Cortex of kidney (tissue), 1 donor: ENCODE measurements at places on chromosomes 3 and 15.

DNA sequence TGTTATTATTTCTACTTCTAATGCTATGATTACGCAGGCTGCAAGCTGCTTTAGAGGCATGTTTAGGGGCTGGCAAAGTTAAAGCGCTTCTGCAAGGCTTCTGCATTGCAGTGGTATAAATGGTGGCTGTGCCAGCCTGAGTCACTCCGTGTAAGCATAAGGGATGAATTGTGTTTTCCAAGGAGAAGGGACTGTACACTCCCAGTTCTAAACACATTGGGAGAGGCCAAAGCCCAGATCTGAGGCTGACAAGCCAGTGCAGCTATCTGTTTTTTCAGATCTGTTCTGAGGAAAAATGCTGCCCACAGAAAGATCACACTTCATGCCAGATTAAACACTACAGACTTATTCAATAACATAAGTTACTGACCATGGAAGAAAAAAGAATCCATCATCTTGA is 83.8 kb downstream of the PRICKLE2 start:
- DNase-seq, result no peak

DNA sequence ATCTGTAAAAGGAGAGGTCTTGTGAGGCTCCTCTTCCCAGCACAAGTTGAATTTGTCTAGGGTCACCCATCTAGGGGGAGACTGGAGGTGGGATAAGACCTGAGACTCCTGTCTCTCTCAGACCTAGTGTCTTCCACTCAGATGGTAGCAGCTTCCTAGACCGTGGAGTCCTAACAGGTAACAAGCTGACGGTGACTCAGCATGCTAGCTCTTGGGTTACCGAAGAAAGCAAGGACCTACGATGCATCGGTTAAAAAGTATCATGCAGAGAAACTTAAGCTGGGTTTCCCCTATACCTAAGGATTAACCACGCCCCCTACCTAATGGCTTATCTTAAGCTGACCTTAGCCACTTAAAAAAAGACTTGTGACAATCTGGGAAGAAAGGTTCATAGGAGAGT is 7.6 kb downstream of the LRRN1 start:
- no peak for DNase-seq

DNA sequence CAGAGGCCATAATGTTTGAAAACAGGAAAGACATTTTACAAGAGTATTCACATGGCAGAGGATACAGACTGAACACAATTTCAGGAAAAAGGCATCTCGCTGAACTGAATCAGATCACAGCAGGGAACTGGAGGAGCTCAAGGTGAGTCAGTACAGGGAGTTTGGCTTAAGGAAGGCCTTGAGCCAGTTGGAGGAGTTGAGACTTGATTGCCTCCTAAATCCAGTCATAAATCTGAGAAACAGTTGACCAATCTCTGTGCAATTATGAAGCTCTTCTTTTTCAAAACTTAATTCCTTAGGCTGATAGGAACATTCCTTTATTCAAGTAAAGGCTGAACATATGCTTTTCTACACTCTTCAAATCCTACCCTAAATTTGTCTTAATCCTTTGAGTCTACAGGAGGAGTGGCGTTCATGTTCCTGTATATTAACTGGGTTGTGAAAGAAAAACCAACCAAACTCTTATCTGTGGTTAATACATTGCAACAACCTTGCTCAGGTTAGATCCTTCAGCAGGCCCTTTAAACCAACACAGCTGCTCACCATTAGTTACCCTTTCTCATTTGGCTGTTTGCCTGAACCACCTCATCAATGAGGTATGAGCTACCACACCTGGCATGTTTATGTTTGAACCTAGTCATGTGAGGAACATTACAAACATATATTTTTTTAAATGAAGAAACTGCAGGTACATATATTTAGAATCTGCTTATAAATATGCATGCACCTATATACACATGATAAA is 404.1 kb upstream of the ATP11B start:
- no peak for DNase-seq

DNA sequence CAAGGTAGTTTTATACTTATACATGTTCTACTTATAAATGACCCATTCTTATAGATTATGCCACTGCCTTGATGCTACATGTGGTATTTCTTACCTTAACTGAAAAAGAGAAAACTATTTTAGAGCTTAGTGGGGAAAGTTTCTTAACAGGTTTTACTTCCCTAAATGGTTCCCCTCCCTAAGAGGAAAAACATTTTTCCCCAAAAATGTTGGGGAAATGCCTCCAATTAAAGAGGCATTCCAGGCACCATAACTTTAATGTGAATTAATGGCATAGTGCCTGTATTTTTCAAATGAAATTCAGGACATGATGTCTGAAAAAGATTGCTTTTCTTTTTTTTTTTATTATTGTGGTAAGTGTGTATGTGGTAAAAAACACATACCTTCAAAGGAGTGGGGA is 22.6 kb downstream of the GOLM2 start:
- no peak for DNase-seq

GRCh38 chr3:189092547-189092946 is 79.2 kb upstream of the TPRG1 start:
- DNase-seq, result no peak

DNA sequence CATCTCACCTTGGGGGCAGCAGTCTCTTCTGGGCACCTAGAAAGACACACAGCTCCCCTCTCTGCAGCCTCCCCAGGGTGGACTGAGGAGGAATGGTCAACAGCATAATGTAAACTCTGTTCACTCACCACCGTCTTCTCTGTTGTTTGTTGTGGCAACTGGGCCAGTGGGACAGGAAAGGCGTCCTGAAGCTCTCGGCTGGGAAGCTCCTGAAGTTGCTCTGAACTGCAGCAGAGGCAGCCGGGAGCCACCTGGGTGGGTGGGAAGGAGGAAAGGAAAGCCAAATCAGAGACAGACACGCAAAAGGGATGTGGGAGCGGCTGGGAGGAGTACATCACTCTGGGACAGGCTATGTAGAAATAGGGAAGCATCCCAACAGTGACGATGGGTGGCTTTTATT is 52.7 kb downstream of the MYLK start:
- no peak for DNase-seq

GRCh38 chr15:63339006-63339766 is 42.5 kb downstream of the CA12 start:
- DNase-seq, result no peak

- no peak for DNase-seq
Measured at GRCh38 chr3:158330870-158331269, 221.0 kb downstream of the RSRC1 start.

- DNase-seq, result no peak
Measured at GRCh38 chr3:126773167-126773566, 69.1 kb downstream of the CHCHD6 start.

DNA sequence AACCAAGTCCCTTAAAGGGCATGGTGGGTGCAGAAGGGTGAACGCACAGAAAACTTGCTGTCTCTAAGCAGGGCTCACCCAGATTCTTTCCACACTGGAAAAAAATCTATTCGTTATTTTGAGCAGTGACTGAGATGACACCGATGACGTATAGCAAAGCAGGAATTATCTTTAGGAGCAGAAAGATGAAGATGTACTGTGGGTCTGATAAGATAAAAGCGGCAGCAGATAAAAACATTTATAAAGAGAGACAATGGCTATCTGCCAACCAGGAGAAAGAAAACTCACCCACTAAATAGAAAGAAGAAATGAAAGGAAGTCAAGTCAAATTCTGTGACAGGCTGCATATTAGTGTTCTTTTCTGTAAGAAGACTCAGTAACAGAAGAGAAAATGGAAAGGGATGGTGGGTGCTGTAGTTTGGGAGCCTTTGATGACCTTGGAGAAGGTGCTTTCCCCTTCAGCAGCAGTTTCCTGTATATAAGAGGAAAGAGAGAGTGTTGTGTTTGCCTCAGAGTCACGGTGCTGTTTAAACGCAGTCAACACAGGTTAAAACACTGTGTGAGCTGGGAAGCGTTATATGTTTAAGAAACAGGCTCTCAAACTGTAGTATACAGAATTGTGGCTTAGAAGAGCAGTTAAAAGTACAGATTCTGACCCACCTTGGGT is 111.6 kb downstream of the AQP9 start:
- DNase-seq, result no peak

DNA sequence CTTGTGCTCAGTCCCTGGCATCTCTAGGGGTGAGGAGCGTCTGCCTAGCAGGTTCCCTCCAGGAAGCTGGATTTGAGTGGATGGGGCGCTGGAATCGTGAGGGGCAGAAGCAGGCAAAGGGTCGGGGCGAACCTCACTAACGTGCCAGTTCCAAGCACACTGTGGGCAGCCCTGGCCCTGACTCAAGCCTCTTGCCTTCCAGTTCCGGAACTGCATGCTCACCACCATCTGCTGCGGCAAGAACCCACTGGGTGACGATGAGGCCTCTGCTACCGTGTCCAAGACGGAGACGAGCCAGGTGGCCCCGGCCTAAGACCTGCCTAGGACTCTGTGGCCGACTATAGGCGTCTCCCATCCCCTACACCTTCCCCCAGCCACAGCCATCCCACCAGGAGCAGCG is 5.0 kb downstream of the RHO start:
- DNase-seq, result no peak

DNA sequence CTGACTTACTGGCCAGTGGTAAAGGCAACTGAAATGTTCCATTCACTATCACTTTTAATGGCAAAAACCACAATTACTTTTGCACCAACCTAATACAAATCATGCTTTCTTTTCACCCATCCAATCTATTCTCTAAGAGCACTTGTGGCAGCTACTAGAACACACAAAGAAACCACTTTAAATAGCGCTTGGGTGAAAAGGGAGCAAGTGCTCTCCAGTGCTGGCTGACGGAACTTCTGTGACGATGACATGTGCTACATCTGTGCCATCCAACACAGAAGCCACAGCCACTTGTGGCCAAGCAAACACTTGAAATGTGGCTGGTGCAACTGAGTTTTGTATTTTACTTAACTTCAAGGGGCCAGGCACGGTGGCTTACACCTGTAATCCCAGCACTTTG is 18.9 kb downstream of the SH3BP5 start:
- DNase-seq, result no peak

DNA sequence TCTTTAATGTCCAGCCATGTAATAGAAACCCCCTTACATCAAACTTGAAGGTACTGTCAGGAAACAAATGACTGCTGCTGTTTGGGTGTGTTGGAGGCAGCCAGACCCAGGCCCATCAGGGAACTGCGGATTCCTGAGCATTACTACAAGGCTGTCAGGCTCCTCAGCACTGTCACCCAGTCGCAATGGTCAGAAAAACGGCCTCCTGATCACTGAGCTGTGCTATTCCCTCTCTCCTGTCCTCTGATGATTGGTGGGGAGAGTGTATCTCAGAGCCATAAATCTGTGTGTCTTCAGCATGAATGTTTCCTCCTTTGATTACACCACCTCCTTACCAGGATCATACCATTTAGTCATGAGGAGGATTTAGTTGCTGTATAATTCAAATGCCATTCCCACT is 135.2 kb upstream of the GADL1 start:
- no peak for DNase-seq

GRCh38 chr3:107710851-107711250 is 188.1 kb downstream of the BBX start:
- no peak for DNase-seq

DNA sequence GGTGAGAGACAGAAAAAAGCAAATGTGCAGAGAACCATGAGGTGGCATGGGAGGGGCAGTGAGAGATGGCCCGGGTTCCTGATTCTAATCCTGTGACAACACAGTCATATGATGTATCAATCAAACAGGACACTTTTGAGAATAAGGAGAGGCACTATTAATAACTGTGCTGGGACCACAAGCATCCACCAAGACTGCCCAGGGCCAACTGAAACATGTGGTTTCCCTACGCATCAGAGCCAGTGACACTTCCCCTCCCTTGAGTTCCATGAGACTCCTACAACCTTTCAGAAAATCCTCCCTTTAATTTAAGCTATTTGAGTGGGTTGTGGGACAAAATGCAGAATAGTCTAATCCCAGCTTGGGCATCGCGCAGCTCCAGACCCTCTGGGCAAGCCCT is 17.4 kb downstream of the SH3BP5 start:
- no peak for DNase-seq

DNA sequence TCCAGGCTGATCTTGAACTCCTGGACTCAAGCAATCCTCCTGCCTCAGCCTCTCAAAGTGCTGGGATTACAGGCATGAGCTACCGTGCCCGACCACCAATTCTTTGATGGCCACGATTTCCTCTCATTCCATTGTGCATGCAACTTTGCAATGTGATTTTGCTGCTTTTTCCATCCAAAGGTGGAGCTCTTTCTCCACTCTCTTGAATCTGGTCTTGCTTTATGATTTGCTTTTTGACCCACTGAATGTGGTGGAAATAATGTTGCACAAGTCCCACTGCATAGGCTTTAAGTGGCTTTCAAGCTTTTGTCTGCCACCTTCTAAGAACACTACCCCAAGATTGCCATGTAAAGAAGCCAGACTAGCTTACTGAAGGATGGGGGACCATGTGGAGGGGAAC is 10.6 kb downstream of the RPS27L start:
- no peak for DNase-seq

- DNase-seq, result no peak
Measured at GRCh38 chr3:30695302-30696061, 89.1 kb downstream of the TGFBR2 start.
